ENCODE measurements at places on chromosomes 5 and 9.
A peak's percentile ranks its signal among the peaks of the same experiment; 100 is the strongest.

GRCh38 chr5:138639326-138639725, 64.1 kb upstream of the HSPA9 start:
- no peak for DNase-seq

GRCh38 chr5:128480158-128480557, 57.9 kb downstream of the FBN2 start:
- DNase-seq: no peak

DNA sequence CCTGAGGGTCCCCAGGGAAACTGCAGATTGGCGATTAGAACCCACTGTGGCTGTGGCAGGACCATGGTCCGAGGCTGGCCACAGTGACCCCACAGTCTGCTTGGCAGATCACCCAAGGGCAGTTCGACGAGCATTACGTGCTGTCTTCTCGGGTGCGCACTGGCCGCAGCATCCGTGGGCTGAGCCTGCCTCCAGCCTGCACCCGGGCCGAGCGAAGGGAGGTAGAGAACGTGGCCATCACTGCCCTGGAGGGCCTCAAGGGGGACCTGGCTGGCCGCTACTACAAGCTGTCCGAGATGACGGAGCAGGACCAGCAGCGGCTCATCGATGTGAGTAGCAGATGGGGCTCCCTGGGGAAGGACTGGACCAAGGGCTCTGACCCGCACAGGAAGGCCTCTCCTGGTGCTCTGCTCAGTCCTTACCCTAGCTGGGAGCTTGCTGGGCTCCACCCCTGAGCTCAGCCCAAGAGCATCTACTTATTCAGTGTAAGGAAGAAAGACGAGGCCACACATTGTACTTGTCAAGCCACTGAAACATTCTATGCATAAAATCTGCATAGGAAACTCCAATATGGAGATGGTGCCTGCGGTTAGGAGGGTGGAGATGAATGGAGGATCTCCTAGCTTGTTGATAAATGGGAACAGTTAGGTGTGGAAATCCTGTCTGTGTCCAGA, 21.9 kb downstream of the CKMT2 start:
- DNase-seq: no peak

GRCh38 chr9:88753691-88754367, 218.9 kb downstream of the NXNL2 start:
- DNase-seq: no peak

DNA sequence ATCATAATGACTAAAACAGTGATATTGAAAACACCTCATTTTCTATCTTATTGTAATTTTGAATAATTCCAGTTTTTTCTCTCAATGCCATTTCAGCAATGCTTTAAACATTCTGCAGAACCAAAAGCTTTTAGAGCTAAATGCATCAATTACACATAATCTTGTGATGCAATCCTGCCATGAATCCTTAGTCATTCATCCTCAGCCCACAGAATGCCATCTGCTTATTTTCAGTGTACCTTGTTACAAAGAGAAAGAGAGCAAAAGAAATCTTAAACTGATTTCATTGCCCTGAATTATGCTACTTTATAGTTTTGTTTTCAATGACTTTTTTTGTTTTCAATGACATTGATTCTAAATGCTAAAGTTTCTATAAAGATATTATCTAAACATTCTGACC, 1234.8 kb upstream of the C9orf72 start:
- DNase-seq: peak; percentile 59

DNA sequence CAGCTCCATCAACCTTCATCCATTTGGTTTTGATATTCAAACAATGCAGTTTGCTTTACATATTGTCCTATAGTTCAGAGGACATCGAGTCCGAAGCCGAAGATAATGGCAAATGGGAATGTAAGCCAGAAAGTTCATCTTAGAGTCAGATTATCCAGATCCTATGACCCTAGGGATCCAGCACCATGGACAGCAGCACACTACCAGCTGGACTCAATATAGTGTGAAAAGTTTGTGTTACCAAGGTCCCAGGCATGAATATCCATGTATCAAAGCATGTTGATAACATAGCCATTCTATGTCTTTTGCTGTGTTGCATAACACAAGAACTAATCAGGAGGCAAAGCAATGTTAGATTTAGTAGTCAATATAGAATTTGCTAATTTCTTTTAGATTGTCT, 46.3 kb downstream of the FSTL4 start:
- no peak for DNase-seq

GRCh38 chr9:76687861-76688391, 76.3 kb upstream of the PCA3 start:
- DNase-seq: no peak

DNA sequence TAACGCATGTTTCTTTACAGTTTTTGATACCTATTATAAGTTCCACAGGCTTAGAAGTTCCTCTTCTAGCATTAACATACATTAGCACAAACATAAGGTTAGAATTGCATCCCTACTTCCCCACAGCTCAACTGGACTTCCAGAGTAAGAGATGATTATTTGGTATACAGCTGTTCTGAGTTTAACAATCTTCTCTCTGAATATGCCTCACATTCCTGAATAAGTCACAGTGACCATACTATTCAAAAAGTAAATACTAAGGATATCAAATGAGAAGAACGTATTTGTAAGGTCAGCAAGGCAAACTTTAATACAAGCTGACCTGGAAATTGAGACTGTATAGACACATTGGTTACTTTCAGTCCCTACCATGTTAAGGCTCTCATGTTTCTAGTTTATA, 21.3 kb downstream of the NR6A1 start:
- no peak for DNase-seq

Data from NCI-H1930 (cell line).